ENCODE measurements at places on chromosomes 7 and 10.

DNA sequence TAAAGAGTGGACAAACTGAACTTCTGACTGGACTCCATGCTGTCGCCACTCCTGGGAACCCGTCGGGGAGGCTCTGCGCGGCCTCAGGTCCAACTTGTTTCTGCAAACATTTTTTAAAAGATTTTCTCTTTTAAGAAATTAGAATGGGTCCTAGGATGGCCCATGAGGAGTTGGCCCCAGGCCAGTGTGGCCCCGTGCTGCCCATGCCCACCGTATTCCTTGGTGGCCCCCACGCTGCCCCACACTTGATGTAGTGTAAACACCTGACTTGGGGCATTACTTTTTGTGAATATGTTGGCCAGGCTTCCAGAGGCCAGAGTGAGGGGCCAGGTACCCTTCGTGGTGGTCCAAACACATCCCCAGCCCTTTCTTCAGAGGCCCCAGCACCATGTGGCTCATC, 19.3 kb downstream of the ZNF316 start:
- DNase-seq, result no peak

GRCh38 chr7:81260152-81260551, 341.3 kb upstream of the SEMA3C start:
- no peak for DNase-seq

DNA sequence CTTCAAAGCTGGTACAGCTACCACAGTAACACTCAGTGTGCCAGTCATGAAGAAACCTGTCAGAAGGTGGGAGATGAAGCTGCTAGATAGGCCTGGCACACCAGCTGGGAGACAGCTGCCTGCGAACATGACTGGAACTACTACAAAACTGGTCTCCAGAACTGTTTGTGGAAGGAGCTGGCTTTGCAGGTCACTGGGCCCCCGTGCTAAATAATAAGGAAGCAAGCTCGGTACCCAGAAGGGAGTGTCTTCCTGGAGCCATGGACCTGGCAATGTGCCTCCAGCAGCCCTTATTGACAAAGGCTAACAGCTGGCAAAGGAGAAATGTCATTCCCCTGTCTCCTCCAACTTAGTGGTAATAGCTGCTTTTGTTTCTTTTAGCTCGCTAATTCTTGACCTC, 1217.6 kb upstream of the LRRN3 start:
- no peak for DNase-seq

GRCh38 chr10:12556039-12556438, 206.7 kb downstream of the CAMK1D start:
- no peak for DNase-seq

DNA sequence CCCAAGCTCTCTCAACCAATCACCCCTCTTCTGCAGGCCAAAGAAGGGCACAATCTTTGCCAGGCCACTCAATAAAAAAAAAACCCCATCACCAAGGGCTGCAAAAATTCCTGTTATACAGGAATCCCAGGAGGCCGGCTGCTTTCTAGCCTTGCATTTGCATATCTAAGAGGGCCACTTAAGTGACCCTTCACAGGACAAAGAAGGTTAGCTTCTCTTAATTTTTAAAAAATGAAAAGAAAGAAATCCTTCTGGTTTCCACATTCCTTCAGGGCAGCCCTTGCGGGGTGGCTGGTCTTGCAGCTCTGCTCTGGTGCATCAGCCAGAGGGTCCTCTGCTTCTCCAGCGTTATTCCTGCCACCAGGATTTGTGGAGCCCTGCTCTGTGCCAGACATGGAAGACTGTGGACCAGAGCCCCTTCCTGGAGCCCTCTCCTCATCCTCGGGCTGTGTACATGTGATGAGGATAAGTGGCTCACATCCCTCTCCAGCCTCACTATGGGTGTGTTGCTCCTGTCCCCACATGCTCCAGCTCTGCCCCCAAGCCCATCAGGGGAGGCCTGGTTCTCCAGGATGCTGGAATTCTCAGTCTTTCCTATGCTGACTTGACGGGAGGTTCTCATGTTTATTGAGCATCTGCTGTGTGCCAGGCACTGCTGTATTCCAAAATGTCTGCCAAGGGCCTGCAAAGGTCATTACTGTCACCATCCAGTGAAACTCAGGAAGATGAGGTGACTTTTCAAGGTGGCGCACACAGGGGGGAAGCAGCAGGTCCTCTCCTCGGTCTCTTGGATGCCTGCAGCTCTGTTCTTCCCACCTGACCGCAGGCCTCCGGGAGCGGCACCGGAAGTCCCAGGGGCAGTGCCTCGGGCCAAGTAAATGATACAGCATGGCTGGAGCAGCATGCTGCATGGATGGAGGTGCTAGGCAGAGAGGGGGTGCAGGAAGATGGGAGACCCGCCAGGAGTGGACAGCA, 67.7 kb downstream of the ARHGAP22 start:
- DNase-seq, result no peak

- no peak for DNase-seq
Observed at GRCh38 chr7:77484785-77485184, 52.3 kb upstream of the PTPN12 start.

GRCh38 chr10:114823077-114823463, 1.5 kb downstream of the FHIP2A start:
- DNase-seq, result peak; percentile 40

DNA sequence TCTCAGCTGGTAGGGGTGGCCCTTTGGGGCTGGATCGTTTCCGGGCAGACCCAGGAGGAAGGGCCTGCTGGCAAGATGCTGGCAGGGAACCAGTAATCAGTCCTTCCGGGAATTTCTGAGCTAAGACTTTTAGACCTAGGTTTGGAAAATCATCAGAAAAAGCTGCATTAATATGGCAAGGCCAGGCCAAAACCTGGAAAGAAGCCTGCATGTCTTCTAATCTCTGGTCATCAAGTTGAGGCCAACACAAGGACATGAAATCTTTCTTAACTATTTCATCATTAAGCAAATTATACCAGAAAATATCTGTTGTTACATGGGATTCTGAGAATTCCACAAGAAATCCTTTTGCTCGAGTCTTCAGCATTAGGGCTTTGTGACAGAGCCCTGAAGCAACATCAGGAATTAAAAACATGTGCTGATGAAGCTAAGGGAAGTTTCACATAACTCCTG, 19.9 kb downstream of the CPA1 start:
- DNase-seq, result no peak

GRCh38 chr7:293681-294439, 3.9 kb downstream of the FOXL3 start:
- DNase-seq, result no peak

GRCh38 chr10:6142644-6143043, 53.8 kb downstream of the RBM17 start:
- DNase-seq, result no peak

DNA sequence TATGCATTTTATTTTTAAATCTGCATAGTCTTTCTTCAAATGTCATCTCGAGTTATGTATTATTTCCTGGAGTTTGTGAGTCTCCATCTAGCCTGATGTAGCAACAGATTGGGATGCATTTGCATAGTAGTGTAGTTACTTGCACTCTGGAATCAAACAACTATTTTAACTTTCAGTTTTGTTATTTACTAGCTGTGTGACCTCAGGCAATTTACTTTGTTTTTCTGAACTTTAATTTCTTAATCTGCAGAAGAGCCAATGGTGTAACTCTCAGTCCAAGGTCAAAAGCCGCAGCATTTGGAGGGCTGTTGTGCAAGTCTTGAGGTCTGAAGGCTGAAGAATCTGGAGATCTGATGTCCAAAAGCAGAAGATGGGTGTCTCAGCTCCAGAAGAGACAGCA, 175.8 kb upstream of the SORCS1 start:
- no peak for DNase-seq

- no peak for DNase-seq
Observed at GRCh38 chr7:134818613-134819345, 39.3 kb downstream of the CALD1 start.

DNA sequence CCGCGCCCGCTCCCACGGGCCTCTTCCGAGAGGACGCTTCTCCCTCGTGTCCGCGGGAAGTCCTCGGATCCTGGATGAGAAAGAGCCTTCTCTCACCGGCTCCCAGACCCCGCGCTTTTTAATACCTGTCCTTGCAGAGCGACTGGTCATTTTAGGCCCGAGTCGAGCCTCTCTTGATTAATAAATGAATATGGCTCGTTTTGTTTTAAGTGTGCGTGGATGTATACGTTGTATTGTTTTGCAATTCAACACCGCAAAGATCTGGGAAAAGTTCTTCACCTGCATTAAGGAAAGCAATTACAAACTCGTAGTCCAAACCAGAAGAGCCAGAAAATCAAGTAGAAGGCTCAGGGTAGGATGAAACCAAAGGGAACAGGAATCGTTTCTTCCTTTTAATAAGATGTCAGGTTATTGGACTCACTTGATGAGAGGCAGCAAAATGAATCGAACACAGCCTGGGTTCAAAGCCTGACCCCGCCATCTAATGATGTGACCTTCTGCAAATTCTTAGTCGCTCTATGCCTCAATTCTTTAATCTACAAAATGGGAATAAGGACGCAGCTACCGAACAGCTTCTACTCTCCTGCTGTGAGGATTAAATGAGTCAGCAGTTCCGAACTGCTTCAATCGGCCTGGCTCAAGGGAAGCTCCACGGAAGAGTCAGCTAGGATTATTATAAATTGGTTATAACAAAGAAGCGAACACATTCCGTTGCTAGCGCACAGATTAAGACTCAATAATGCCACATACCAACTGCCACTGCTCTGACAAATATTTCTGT, 277.8 kb upstream of the NEBL start:
- no peak for DNase-seq

- peak; percentile 89 for DNase-seq
Observed at GRCh38 chr7:116772423-116772863, 89.9 kb upstream of the CAPZA2 start.

DNA sequence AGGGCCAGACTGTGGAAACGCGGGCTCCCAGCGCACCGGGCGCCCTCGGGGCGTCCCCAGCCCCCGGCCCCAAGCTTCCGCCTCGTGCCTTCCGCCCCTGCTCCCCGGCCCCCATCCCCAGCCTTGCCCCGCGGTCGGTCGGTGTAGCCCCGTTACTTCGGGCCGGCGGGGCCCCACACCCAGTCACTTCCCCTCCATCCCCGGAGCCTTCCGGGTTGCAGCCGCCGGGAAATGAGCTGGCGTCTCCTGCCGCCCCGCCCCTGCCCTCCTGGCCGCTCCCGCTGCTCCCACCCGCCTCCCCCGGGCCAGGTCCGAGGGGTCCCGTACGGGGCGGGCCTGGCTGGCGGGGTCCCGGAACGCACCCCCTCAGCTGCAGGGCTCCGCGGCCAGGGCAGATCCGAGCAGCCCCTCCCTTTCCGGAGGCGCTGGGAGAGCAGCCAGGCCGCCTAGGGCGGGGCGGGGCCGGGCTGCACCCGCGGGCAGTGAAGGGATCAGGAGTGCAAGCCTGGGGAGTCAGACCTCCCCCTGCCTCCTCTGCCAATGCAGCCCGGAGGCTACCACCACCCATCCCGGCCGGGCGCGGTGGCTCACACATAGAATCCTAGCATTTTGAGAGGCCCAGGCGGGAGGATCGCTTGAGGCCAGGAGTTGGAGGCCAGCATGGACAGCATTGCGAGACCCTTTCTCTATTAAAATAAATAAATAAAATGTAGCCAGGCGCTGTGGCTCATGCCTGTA, 709 bp downstream of the ARPC1B start:
- DNase-seq, result peak; percentile 75

GRCh38 chr10:71354776-71355175, 35.7 kb downstream of the SLC29A3 start:
- DNase-seq, result peak; percentile 67

GRCh38 chr10:64096941-64097340, 575.7 kb downstream of the REEP3 start:
- DNase-seq, result no peak

Measured in lung microvascular endothelial cell (primary cell).